ENCODE measurements at places on chromosomes 16 and 17.

DNA sequence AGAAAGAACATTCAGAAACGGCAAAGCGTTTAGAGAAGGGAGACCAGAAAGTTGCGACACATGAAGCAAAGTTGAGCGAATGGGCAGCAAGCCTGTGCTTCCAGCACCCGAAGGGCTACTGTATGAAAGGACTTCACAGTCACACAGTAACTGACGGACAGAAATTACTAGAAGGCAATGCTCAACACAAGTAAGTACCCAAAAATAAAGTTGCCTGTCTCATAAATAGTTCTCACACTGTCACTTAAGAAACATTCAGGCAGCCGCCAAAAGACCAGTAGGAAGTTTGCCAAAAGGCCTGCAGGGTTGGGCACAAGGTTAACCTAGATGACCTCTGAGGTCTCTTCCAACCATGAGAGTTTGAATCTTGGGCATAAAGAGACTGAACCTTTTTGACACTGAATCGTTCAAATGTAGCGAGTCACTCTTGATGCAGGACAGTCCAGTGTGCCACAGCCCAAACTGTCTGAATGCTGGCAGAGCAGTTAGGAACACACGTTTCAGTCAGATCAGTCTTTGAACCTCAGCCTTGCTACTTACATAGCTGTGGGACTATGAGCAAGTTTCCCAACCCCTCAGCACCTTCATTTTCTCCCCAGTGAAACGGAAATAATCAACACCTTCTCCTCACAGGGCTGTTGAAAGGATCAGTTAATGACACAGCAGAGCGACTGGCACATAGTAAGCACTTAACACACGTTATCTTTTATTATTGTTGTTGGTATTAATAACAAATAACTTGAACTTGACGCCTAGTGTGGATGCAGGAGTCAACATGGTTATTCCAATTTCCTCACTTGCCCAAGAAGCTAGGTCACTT, 10.4 kb downstream of the NCBP3 start:
- no peak for DNase-seq

DNA sequence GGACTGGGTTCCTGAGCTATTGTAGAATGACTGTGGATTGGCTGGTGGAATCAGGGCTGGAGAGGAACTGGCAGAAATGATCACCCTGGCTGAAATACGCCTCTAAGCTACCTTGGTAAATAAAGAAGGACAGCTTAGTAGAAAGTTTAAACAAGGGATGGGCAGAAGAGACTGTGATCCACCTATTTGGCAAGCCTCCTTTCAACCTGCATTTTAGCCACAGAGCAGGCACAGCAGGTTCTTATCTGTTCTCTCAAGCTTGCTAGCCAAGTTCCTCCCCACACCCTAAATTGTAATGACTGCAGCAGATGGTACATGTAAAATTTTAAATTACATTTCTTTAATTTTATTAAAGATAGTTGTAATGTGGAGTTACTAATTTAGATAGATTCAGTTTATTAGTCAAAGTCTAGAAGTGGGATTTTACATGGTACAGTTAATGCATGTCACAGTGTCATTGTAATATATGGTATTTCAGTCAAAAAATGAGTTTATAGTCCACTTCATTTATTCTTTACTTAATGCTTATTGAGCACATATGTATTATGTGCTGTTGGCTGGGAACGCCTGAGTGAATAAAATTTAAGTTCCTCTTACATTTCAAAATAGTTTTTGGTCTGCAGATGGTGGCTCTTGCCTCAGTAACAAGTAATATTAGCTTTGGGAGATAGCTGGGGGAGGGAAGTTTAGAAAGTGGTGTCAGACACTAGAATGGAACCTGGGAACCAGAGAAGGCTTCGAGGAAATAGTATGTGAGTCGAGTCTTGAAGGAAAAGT, 11.2 kb downstream of the EPN2 start:
- DNase-seq, result no peak

GRCh38 chr17:63039342-63039741, 73.3 kb downstream of the TANC2 start:
- DNase-seq, result no peak

DNA sequence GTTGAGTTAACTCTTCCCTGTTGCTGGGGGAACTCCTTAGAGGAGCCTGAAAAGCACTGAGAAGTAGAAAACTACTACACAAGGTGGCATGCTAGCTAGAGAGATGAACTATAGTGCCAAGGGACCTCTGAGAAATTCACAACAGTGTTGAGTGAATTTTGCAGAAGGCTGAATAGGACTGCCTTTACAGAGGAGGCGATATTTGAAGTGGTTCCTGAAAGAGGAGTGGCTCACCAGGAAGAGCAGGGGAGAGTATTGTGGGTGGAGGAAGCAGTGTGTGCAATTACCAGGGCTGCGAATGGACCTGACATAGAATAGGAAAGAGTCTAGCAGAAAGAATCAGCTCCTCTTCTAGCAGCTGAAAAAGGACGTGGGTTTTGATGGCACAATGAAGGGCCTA, 66.4 kb downstream of the CDK5R1 start:
- DNase-seq, result no peak

GRCh38 chr16:3859889-3860288, 20.6 kb downstream of the CREBBP start:
- DNase-seq, result no peak

DNA sequence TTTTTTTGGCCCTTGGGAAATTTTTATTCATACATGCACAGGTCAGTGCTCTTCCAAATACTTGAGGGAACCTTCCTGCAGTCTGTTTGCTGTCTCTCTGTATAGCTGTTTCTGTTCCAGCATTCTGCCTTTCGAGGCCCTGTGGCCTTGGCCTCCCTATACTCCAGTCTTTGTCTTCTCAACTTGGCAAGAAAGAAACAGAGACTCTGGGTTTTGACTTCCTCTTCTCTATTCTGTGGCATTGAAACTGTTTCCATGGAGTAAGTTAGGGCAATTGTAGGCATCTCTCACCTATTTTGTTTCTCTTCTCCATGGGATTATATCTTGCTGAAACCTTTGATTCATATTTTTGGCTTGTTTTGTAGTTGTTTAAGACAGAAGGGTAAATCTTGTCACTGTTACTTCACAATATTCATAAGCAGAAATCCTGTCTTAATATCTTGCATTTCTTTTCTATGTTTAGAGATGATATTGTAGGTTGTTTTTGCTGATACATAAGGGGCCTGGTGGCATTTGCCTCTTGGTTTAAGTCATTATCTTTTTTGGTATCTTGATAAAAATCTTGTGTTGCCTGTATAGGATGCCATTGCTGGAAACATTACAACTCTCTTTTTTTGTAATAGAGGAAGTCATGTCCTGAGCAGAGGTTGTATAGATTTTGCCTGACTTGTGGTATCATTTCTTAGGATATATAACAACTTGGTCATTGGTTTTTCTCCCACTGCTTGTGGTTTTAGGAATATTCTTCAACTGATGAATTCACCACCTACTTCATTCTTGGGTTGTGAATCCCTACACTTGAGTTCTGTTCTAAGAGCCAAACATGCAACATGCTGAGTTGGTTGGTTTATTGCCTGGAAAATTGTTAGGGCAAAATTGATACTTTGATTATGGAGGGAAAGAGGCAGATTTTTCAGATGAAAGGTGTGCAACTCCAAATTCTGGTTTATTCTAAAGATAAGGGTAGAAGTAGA, 168.6 kb downstream of the FTO start:
- no peak for DNase-seq

GRCh38 chr16:78925083-78925767, 675.3 kb downstream of the MAF start:
- no peak for DNase-seq

DNA sequence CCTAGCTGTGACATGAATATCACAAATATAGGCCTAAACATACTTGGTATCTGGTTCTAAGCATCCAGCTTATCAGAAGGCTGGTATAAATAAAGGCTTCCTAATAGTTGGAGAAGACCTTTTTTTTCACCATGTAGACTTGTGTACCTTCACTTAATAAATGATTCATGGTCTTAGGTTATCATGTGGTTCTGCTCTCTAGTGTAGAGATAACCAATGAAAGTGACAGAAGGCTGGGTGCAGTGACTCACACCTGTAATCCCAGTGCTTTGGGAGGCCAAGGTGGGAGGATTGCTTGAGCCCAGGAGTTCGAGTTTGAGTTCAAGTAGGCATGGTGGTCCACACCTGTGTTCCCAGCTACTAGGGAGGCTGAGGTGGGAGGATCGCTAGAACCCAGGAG, 3.1 kb downstream of the DDX19A start:
- DNase-seq, result no peak

Data from activated effector memory CD4-positive, alpha-beta T cell treated with Interleukin-2 at 50 U/mL for 16 hours (primary cell).